Fibroblast of gingiva (primary cell): ENCODE measurements at places on chromosomes 3 and 15.

- peak; percentile 50 for DNase-seq
Observed at GRCh38 chr15:88624971-88625490, 3.9 kb downstream of the AEN start.

GRCh38 chr3:157438194-157438730, 1.6 kb downstream of the PTX3 start:
- DNase-seq = peak; percentile 40

- DNase-seq = no peak
Observed at GRCh38 chr3:15496341-15496664, 25.2 kb downstream of the COLQ start.

GRCh38 chr3:174002543-174002942, 605.0 kb downstream of the NLGN1 start:
- no peak for DNase-seq

DNA sequence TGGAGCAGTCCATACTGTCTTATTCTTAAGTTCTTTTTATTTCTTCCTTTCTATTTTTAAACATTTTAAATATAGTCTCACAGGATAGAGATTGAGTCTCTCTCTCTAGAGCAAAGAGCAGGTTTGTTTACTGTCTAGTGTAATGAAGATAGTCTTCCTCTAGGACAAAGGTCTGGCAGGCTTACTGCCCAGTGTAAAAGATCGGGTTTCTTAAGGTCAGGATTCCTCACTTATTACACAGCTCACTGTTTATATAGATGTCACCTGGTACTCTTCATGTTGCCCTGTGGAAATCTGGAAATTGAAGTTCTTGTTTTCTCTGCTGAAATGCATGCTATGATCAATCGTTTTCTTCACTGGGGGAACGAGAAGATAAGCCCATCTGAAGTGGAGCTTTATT, 76.0 kb downstream of the ZBBX start:
- DNase-seq = no peak

DNA sequence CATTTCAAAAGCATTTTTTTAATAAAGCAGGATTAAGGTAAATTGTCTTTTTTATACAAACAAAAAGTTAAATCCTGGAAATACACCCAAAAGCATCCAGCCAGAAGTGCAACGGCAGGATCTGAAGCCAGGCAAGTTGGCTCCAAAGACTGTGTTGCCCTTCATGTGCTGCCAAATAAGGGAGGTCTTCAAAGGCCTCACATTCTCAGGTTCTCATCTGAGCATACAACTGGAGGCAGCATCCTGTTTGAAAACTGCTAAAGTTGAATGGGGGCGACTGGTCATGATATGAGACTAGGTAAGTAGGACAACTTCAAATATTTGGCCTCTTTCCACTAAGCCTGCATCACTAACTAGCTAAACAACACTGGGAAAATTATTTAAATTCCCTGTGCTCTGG, 52.2 kb downstream of the IMPG2 start:
- no peak for DNase-seq

DNA sequence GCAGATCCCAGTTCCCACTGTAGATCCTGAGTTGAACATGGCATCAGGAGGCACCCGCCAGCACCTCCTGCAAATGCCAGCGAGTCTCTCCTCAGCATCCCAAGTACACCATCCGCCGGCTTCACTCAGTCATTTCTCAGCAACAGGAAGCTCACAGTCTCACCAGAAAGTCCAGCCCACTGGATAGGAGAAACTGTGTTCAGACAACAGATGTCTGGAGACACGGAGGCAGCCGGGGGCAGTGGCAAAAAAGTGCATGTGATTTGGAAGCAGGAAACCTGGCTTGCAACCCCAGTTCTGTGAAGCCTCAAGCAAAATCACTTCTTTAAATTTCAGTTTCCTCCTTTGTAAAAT, 68.7 kb downstream of the SRGAP3 start:
- no peak for DNase-seq

DNA sequence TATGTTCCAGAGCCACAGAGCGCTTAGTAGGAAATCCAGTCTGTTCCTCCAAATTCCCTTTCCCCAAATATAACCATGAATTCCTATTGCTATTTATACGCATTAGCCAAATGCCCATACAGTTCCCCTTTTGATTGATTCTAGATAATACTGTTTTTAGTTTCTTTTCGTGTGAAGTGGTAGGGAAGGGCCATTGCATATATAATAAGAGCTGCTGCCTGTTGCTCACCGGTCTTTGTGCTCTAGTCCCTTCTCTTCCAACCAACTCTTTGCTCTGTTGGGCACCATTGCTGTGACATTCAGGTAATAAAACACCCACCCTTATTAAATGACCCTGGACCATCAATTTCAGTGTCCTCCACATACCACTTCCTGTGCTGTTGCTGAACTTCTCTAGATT, 379.9 kb upstream of the KCNMB2 start:
- DNase-seq = no peak

- DNase-seq = peak; percentile 15
Observed at GRCh38 chr3:62028236-62028635, 345.1 kb downstream of the FEZF2 start.

- no peak for DNase-seq
Observed at GRCh38 chr3:151276687-151277042, 1.7 kb downstream of the P2RY14 start.

- DNase-seq = no peak
Observed at GRCh38 chr3:71902258-71903111, 117.5 kb upstream of the PROK2 start.

DNA sequence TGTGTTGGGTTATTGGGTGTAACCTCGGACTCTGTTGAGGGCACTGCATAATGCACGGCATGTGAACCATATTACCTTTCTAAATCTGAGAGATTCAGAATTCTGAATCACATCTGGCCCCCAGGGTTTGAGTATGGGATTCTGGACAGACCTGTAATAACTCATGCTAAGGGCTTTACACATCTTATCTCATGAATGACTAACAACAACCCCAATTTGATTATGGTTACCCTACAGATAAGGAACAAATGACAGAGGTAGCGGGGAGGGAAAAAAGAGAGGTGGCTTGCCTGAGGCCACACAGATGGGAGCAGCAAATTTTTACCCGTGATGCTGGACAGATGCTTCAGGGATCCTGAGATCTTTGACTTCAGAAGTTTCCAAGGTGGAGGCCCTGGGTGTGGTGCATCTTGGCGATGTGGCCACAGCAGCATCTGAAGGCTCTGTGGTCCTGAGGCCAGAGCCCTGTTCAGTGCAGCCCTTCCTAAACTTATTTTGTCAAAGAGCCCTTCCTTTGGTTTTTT, 43.8 kb downstream of the POMGNT2 start:
- DNase-seq = no peak

GRCh38 chr3:187858041-187858440, 112.8 kb upstream of the BCL6 start:
- DNase-seq = no peak

DNA sequence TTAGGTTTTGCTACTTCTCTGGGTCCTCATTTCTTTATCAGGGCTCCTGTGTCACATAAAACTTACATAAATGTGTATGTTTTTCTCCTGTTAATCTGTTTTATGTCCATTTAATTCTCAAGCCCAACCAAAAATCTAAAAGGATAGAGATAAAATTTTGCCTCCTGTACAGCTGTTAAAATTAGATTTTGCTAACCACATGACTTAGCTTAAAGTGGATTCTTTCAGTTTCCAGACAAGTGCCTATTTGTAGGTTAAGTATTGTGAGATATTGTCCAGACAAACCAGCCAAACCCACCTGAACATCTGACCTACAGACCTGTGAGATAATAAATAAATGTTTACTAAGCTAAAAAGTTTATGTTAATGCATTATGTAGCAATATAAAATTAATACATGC, 465.5 kb downstream of the SI start:
- DNase-seq = no peak

GRCh38 chr3:141812084-141812483, 48.9 kb downstream of the GRK7 start:
- DNase-seq = no peak

- DNase-seq = no peak
Observed at GRCh38 chr15:55661428-55661827, 73.3 kb upstream of the PYGO1 start.

DNA sequence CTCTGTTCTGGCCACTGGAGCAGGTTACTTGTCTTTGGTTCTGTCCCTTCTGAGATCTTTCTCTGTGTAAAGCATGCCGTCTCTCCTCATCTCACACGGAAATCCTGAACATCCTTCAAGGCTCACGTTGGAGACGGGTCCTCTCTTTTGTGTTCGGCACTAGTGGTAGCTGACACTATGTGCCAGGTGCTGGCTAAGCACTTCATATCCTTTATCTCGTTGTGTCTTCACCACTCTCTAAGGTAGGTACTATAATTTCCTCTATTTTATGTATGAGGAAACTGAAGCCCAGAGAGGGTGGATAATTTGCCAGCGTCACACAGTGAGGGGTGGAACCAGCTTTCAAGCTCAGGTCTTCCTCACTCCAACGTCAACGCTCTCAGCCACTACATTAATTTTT, 1.2 kb downstream of the IFT122 start:
- DNase-seq = no peak

GRCh38 chr3:138901567-138901966, 45.4 kb downstream of the FOXL2 start:
- no peak for DNase-seq

DNA sequence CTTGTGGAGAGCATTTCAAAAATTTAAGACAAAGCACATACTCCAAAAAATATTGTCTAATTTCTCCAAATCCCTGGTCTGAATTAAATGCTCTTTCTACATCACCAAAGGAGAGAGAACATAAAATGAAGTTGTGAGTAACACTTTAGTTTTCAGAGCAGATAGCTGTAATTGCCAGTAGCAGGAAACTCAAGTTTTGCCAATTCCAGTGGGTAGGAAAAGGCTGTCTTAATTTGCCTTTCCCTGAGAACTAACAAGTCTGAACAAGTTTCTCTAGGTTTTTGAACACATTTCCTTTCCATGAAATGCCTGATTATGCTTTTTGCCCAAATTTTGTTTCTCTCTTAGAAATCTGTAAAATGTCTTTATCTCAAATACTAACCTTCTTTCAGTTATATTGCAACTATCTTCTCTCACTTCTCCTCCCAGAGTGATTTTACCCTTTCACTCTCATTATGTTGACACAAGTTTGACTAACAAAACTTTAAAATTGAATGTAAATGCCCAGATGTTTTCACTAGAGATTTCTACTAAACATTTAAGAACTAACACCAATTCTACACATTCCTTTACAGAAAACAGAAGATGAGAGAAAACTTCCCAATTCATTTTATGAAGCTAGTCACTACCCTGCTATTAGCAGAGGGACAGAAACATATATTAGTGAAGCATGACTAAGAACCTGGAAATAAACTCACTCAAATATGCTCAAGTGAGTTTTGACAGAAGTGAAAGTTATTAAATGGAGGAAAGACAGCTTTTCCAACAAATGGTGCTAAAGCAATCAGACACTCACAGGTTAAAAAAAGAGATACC, 38.4 kb downstream of the RFX7 start:
- DNase-seq = no peak
